ENCODE measurements at places on chromosomes 16 and 17.

GRCh38 chr16:10522966-10523365 is 57.4 kb downstream of the EMP2 start:
- no peak for DNase-seq

GRCh38 chr16:25027781-25028180 is 12.6 kb upstream of the ARHGAP17 start:
- DNase-seq = no peak

GRCh38 chr17:80361495-80362220 is 53.3 kb upstream of the ENDOV start:
- DNase-seq = peak; percentile 24

DNA sequence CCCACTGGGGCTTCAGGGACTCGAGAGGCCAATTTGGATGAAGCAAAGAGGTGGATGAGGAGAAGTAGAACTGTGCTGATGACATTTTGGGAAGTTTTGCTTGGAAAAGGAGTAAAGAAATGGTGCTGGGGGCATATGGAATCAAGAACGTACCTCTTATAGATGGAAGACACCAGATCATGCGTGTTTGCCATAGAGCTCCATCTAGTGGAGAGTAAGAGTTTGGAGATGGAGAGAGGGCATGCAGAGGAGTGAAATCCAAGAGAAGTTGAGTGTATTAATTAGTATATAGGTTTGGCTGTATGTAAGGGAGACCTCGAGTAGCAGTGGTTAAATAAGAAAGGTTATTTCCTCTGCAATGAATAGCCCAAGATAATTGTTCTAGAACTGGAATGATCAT is 56.0 kb downstream of the SHISA6 start:
- no peak for DNase-seq

- DNase-seq = peak; percentile 62
Observed at GRCh38 chr17:77723071-77723908, 235.2 kb upstream of the TNRC6C start.

DNA sequence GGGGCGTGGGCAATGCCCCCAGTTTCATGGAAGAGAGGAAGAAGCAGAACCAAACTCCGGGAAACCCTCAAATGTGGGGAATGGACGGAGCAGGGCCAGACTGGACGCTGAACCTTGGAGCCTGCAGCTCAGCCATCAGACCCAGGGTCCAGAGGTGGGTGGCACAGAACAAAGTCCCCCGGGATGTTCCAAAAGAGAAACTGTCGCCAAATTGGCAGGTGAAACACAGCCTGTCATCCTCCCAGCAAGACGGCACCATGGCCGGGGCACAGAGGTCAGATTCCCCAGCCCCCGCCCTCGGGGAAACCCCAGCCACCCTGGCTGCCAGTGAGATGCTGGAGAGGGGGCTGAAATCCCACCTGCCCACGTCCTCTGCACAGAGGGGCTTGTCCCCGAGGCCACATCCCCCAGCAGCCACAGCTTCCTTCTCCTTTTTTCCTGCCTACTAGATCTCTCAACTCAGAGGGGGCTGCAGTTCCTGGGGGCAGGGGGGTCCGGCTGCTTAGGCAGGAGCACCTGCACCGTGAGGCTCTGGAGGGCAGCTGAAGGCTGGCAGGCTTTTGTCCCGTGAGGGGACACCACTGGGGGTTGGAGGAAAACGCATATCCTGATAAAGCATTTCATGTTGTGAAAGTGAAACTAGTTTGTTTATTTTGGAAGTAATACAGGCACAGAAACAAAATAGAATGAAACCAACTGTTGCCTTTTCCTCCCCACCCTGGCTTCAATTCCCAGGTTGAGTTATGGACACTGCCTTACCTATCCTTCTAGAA is 1.2 kb upstream of the SECTM1 start:
- DNase-seq = no peak

DNA sequence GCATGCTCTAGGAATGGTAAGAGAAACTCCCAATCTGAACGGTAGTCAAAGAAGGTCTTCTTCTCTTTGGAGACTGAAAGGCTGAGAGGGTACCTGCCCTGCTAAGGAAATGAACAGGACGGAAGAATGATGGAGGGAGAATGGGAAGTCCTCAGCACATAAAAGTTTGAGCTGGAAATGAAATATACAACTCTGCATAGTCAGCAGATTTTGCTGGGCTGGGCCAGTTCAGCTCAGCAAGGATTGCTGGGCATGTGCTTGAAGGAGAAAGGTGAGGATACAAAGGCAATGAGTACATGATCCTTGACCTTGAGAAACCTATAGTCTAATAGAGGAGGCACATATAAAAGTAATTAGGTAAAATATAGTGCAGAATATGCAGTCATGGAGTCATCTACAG is 669.3 kb downstream of the MAF start:
- DNase-seq = no peak

- no peak for DNase-seq
Observed at GRCh38 chr16:70694868-70695218, 9.0 kb upstream of the MTSS2 start.

DNA sequence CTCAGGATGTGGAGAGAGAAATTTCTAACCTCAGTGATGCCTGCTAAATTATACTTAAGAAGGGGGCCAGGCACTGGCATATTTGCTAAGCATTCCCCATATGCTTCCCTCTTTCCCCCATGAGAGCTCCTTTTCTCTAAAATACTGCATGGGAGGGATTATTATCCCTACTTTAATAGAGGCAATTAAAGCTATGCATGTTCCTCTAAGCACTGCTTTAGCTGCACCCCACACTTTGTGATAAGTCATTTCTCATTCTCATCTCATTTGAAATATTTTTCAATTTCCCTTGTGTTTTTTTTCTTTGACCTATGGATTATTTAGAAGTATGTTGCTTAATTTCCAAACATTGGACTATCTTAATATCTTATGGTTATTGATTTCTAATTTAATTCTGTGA is 72.1 kb upstream of the CIBAR2 start:
- DNase-seq = no peak

Measured in spinal cord (tissue), 10 donors.